ENCODE measurements at places on chromosomes 4 and X.
A peak's percentile ranks its signal among the peaks of the same experiment; 100 is the strongest.

DNA sequence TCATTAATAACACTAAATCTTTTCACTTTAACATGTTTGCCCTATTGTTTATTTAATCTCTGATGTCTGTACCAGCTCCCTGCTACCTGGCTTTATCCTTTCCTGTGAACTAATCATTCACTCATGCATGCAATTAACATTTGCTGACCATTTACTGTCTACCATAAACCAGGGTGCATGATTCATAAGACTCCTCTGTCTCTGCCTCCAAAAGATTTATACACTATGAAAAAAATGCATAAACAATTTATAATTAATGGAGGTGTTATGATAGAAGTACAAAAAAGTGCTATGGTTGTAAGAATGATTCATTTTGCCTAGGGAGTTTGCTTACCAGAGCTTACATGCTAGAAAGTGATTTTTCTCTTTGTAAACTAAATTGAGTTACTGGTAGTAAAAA lies 24.5 kb upstream of the CPEB2 start:
- no peak for DNase-seq

- no peak for DNase-seq
Measured at GRCh38 chr4:84985952-84986351, 19.5 kb upstream of the WDFY3 start.

DNA sequence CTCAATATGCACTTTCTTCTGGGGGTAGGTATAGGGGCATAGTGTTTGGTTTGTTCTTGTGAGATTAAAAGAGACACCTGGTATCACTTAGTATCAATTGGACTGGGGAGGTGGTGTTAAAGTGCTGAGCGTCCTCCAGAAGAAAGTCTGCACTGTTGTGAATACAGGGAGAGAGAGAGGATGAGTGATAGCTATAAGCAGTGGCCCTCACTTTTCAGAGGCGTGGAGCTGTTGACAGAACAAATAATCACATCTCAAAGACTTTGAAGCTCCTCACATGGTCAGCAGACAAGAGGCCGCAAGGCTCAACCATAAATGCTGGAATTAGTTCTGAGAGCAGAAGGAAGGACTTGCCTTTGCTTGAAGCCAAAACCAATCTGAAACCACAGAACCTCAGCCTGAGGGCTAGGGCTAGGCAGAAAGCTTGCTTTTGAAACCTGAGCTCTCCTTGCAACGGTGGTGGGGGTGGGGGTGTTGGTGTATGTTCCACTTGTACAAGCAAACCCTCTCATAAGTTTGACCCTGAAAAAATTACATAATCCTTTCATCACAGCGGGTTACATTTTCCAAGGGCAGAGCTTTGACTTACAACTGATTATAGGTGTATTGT lies 123.2 kb upstream of the SCML1 start:
- no peak for DNase-seq

- DNase-seq, result no peak
Measured at GRCh38 chr4:171814545-171814944, 1.3 kb downstream of the GALNTL6 start.

DNA sequence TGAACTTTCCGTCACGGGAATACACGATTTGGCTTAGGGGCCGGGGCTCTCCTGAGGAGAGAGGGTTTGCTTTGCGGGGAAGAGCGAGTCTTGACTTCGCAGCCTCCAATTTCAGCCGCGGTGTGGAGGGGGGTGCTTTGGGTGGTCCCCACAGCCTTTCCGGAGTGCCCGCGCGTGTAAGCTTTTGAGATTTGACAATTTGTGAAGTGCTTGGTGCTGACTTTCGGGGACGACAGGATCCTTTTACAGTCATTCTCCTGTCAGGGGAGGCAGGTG lies 355 bp downstream of the SCML1 start:
- DNase-seq, result no peak

- DNase-seq, result no peak
Measured at GRCh38 chrX:24298191-24298590, 15.7 kb downstream of the SUPT20HL2 start.

DNA sequence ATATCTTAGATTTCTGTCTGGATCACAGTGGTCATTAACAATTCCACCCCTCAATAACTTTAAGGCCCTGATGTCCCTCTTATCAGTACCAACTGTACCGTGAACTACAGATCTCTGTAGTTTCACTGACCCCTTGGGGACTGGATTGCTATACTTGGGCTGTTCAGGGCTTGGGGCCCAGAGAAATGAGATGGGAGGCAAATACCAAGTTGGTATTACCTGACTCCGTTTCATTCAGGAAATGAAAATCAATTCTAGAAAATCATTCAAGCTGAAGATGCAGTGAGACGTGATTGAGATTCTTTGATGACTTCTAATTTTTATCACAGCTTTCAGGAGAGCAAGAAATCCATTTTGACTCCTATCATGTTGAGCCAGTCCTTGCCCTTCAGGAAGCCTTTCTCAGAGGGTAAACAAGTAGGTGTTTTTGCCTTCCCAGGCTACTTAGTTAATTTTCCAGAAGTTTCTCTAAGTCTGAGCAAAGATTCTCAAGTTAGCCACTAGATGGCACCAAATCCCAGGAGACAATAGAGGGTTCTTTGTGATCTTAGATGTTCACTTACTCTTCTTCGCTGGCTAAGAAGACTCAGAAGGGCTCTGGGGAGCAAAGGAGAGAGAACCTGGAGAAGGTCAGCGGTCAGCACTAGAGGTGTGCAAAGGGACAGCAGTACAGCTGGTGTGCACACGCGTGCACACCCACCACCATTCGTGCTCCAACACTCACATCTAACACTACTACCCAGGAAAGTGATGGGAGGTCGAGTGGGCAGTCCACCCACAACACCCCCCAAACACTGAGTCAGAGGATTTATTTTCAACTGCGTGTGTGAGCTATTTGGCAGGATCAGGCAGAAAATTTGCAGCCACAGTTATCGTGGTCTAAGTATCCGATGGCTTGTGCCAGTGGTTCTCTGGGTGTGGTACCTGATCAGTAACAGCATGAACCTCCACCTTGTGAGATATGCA lies 7.4 kb downstream of the HNRNPH2 start:
- peak; percentile 82 for DNase-seq

DNA sequence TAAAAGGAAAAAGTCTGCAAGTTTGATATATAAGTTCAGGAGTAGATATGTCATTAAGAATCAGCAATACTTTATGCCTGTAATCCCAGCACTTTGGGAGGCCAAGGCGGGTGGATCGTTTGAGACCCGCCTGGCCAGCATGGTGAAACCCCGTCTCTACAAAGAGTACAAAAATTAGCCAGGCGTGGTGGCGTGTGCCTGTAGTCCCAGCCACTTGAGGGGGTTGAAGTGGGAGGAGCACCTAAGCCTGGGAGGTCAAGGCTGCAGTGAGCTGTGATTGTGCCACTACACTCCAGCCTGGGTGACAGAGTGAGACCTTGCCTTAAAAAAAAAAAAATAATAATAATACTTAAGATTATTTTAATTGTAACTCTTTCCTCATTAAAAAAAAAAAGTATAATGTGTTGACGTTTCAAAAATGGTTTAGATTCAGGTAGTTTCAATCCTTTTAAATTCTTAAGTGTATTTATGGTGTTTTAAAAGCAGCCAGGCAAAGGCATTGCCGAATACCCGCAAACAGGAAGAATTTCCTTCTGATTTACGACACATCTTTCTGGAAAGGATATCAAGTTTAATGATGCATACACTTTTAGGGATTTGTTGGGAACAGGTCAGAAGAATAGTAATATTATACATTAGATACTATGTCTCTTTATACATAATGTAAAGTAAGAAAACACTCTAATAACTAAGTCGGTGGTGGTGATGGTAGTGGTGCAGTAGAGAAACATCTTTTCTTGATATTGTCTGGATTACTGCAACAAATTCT lies 80.9 kb downstream of the KDM6A start:
- DNase-seq, result no peak

- no peak for DNase-seq
Measured at GRCh38 chrX:40326186-40326965, 228.6 kb upstream of the BCOR start.

DNA sequence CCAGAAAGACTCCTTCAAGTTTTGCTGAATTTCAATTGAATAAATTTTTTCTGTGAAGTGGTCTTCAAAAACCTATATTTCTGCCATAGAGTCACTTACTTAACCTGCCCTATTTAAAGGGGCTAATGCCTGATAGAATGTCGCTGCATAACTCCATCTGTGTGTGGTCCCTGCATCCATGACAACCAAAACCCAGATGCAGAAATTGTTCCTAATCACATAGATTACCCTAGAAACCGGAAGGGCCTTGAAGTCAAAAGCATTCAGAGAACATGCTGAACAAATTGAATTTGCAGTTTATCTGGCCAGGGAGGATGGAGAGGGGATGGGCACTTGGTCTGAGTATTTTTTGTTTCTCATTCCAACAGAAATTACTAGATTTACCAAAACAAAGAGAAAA lies 1.5 kb upstream of the PARM1 start:
- no peak for DNase-seq

GRCh38 chr4:140903522-140904475 lies 147.6 kb upstream of the TBC1D9 start:
- DNase-seq, result no peak

GRCh38 chr4:111879539-111879938 lies 265.7 kb upstream of the FAM241A start:
- DNase-seq, result no peak

- DNase-seq, result no peak
Measured at GRCh38 chrX:46713672-46714490, 45.0 kb downstream of the SLC9A7 start.

- DNase-seq, result no peak
Measured at GRCh38 chrX:13219991-13220764, 99.7 kb downstream of the ATXN3L start.

GRCh38 chr4:112513971-112514646 lies 1.9 kb downstream of the NEUROG2 start:
- DNase-seq, result no peak

- DNase-seq, result no peak
Measured at GRCh38 chr4:189177130-189177529, 763.5 kb upstream of the FRG1 start.

GRCh38 chrX:151912221-151912620 lies 468 bp upstream of the MAGEA4 start:
- no peak for DNase-seq

DNA sequence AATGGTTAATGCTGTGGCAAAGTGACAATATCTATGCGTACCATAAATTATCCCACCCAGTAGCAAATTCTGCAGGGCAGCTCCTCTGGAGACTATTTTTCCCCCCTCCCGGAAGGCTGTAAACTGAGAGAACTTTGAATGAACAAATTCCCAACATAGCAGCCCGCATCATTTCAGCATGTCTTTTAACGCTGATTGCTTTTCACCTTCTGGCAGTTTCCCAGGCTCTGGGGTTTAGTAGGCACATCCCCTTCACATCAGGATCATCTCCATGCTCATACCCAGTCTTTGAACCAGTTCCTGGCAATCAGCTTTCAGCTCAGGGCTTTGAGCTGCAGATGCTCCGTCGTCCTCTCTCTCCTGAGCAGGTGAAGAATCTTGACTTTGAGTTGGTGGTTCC lies 26.6 kb upstream of the WDR1 start:
- no peak for DNase-seq

DNA sequence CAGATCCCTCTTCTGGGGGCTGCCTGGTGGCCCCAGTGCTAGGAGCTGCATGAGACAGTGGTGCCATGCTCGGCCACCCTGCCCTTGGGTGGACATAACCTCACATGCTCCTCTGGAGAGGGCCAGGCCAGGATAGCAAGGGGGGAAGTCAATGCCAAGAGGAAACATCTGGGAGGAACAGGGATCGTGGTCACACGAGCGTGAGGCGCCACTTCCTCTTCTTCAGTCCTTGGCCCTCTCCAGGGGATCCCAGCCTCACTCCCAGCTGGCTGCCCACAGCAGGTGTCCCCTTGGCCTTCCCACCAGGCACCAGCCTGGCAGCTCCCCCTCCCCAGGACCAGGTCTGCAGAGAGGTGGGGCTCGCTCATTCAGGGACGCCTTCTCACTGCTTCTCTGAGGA lies 28.6 kb downstream of the TBC1D14 start:
- DNase-seq, result no peak

- DNase-seq, result no peak
Measured at GRCh38 chrX:154476821-154477220, 2.3 kb downstream of the LAGE3 start.

- peak; percentile 68 for DNase-seq
Measured at GRCh38 chr4:120007191-120007871, 59.3 kb downstream of the MAD2L1 start.

- no peak for DNase-seq
Measured at GRCh38 chrX:4197971-4198370, 484.5 kb upstream of the PRKX start.

DNA sequence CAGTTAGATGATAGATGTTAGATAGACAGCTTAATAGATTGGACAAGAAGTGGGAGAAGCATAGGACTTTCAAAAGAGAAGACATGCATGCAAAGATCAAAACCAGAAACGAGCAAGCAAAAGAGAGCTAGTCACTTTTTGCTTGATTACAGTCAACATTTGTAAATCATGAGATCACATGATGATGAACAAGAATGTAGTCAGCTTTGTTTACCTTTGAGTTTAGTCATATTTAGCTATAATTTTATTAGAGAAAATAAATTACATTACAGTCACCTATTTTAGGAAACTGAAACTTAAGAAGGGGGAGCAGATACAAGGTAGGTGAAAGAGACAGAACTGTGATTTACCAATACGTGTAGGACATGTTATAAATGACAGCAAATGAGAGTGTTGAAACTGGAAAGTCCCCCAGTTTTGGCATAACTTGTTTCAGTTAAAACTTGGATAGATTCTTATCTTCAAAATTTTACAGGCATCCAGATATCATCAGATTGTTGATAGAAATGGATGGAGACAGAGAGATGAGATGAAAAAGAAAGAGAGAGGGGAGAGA lies 1083.1 kb upstream of the PCDH10 start:
- DNase-seq, result no peak

- DNase-seq, result no peak
Measured at GRCh38 chr4:108049406-108049805, 59.7 kb downstream of the HADH start.

- DNase-seq, result no peak
Measured at GRCh38 chrX:53438174-53438831, 4.1 kb upstream of the HSD17B10 start.

- no peak for DNase-seq
Measured at GRCh38 chrX:2500091-2500802, 529 bp downstream of the DHRSX start.

GRCh38 chrX:51148848-51149247 lies 183.8 kb upstream of the NUDT10 start:
- DNase-seq, result no peak
